Epithelial cell of esophagus (primary cell): ENCODE measurements at places on chromosomes 7 and 10.

DNA sequence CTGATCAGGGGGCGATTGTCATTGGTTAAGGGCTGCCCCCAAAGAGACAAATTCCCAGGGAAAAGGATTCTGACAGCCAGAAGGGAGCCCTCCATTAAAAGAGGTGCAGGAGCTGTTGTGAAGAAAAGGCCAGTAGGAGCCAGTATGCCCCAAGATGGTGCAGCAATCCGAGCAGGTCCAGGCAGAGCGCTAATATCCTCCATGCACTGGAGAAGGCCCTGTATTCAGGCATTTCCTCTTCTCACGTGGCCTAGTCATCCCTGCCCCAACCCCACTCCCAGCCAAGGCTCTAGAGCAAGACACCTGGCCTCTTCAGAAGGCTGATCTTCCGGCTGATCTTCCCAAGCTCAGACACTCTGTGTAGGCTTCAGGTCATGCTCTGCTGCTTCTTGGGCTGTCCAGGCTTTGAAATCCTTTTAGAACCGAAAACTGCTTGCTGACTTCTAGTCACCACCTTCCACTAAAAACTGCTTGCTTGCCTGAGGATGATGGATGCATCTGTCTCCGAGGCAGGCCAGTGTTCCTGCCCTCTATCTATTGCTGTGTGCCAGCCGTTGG is 77.4 kb downstream of the CYP26A1 start:
- peak; percentile 52 for DNase-seq

- DNase-seq = no peak
Measured at GRCh38 chr7:151697515-151697895, 177.8 kb upstream of the RHEB start.

- DNase-seq = no peak
Measured at GRCh38 chr7:80960244-80960795, 41.5 kb upstream of the SEMA3C start.

GRCh38 chr7:664997-665735 is 61.3 kb upstream of the DNAAF5 start:
- DNase-seq = no peak

GRCh38 chr7:126535176-126535575 is 717.6 kb downstream of the GRM8 start:
- DNase-seq = no peak

- DNase-seq = no peak
Measured at GRCh38 chr10:100025576-100025975, 15.8 kb upstream of the DNMBP start.

- peak; percentile 73 for DNase-seq
Measured at GRCh38 chr10:36489611-36490228, 635.7 kb upstream of the ANKRD30A start.

DNA sequence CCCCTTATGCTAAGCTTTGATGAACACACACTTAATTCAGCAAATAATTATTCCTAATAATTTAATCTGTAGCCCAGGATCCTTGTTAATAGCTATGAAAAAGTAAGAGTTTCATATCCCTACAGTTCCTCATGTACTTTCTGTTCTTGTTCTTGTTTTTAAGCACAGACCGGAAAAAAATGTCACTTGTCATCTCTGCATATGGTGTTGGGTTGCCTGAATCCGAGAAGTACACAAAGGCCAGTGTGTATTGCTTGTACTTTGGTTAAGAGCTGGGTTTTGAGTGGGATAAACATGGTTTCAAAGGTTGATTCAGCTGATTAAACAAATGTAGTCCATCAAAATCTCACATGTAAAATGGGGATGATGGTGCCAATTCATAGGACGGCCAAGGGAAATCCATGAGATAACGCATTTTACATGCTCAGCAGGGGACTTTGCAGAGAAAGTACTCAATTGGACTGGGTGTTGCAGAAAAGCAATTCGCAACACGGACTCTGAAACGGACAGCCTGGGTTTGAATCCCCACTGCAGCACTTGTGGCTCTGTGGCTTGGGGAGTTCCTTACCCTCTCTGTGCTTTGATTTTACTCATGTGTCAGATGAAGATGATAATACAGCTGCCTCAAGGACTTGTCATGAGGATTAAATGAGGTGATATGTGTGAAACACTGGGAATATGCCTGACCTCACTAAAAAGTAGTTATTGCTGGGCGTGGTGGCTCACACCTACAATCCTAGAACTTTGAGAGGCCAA is 71.7 kb downstream of the MAP3K8 start:
- no peak for DNase-seq

DNA sequence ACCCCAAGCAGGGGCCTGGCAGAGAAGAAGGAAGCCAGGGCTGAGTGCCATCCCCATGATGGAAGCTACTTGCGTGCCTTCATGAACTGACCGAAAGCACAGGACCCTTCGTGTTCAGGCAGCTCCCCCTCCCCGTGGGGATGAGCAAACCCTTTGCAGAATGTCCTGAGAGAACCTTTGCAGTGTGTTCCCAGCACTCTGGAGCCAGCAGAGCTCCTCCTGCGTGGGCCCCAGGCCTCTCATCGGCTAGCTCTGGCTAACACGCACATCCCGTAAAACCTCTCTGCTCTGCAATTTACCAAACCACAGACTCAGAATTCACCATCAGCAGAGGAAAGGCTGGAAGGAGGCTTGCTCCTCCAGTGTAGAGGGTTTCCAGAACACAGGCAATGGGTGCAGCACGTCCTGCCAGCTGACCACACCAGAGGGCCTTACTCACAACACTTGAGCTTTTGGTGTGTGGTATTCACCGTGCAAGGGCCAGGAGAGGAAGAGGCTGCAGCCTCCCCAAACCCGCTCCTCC is 3.1 kb downstream of the SH3PXD2A start:
- no peak for DNase-seq
